ENCODE measurements at places on chromosomes 11 and 22. TPM values are rescaled to one million over a fixed set of nuclear protein-coding genes. Genes with fewer than 3 reads are reported as not detected.

The DDTL gene
- total RNA-seq, result 1.5 TPM

The POU2AF2 gene
- not detected for total RNA-seq

The NCF4 gene
- 9.4 TPM for total RNA-seq

The TRIM64C gene
- not detected for total RNA-seq

The SCT gene
- total RNA-seq, result not detected

The ACTN3 gene
- total RNA-seq, result not detected

The CLCF1 gene
- total RNA-seq, result 0.51 TPM

The SLC22A9 gene
- not detected for total RNA-seq

The HMOX1 gene
- total RNA-seq, result 7.4 TPM

The P2RY2 gene
- 20.0 TPM for total RNA-seq

The CCDC81 gene
- total RNA-seq, result 0.22 TPM

The TRIM21 gene
- total RNA-seq, result 10.5 TPM

The CNTN5 gene
- total RNA-seq, result not detected

The NAA40 gene
- 18.7 TPM for total RNA-seq

The RAG2 gene
- total RNA-seq, result not detected

The DDX25 gene
- total RNA-seq, result not detected

The PANX3 gene
- total RNA-seq, result not detected

The OR5T1 gene
- total RNA-seq, result not detected

The AQP11 gene
- total RNA-seq, result 0.78 TPM

The SLC37A2 gene
- 4.2 TPM for total RNA-seq

The GSTT2B gene
- total RNA-seq, result 4.6 TPM

The SMTNL1 gene
- not detected for total RNA-seq

The VSIG10L2 gene
- 0.30 TPM for total RNA-seq

The PARVA gene
- 65.3 TPM for total RNA-seq

The HEPN1 gene
- not detected for total RNA-seq

The GDPD4 gene
- not detected for total RNA-seq

The LUZP2 gene
- not detected for total RNA-seq

The AMBRA1 gene
- 14.8 TPM for total RNA-seq

The PNPLA5 gene
- total RNA-seq, result not detected

The RBM14 gene
- 30.1 TPM for total RNA-seq

The PHOX2A gene
- not detected for total RNA-seq

The DNAJB7 gene
- not detected for total RNA-seq

The CLDN5 gene
- total RNA-seq, result 29.9 TPM

The CST6 gene
- total RNA-seq, result not detected

The MFNG gene
- 14.4 TPM for total RNA-seq

The ELMOD1 gene
- 0.41 TPM for total RNA-seq

The ZDHHC24 gene
- 4.0 TPM for total RNA-seq

The ZNF143 gene
- total RNA-seq, result 22.7 TPM

The TMEM132A gene
- total RNA-seq, result 6.3 TPM

The H19 gene
- 611 TPM for total RNA-seq

The KRTAP5-7 gene
- not detected for total RNA-seq

The LRRC32 gene
- 32.5 TPM for total RNA-seq

The ZNF74 gene
- total RNA-seq, result 6.3 TPM

The SLC16A8 gene
- not detected for total RNA-seq

The OR51G2 gene
- total RNA-seq, result not detected

The VWA5A gene
- total RNA-seq, result 4.2 TPM
